ENCODE measurements at places on chromosomes 12 and 14.

- no peak for DNase-seq
These were observed 11.0 kb downstream of the SPRYD3 start for GRCh38 chr12:53067993-53068770.

GRCh38 chr12:23751641-23752040 lies 197.8 kb downstream of the SOX5 start:
- no peak for DNase-seq

GRCh38 chr14:81655423-81656314 lies 122.0 kb upstream of the SEL1L start:
- no peak for DNase-seq

- DNase-seq, result no peak
These were observed 66.3 kb upstream of the TCL1B start for GRCh38 chr14:95619785-95620417.

GRCh38 chr12:9509464-9510161 lies 98.1 kb downstream of the KLRB1 start:
- no peak for DNase-seq

DNA sequence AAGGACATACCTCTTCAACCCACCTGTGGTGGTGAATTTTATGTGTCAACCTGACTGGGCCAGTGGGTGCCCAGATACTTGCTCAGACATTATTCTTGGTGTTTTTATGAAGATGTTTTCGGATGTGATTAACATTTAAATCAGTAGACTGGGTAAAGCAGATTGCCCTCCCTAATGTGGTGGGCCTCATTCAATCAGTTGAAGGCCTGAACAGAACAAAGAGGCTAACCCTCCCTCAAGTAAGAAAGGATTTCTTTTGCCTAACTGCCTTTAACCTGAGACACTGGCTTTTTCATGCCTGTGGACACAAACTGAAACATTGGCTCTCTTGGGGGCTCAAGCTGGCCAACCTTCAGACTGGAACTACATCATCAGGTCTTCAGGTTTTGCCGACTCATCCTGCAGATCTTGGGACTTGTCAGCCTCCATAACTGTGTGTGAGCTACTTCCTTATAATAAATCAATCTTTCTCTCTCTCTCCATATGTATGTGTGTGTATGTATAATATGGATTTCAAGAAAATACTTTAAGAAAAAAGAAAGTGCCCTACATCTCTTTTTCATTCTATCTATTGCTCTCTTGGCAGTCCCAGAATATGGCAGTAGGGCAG lies 39.4 kb downstream of the RTN1 start:
- no peak for DNase-seq

DNA sequence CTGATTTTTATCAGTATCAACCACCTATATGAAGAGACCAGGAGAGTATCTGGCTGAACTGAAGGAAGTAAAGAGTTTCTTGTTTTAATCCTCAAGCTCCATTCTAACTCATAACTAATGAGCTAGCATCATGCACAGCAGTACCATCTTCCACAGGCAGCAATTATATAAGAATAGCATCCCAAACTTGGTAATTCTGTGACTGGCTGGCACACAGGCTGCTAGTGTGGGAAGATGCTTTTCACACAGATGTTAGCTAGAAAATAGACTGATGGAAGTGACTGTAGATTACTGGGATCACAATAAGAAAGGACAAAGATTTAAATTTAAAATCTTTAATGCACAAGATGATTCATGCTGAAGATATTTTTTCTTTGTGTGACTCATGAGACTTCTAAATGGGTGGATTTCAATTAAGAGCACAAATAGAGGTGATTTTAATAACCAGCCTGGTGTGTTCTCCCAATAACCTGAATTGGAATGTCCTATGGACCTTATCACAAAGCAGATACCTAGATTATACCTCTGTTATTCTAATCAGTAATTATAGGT lies 417.7 kb upstream of the ATXN7L3B start:
- DNase-seq, result no peak

DNA sequence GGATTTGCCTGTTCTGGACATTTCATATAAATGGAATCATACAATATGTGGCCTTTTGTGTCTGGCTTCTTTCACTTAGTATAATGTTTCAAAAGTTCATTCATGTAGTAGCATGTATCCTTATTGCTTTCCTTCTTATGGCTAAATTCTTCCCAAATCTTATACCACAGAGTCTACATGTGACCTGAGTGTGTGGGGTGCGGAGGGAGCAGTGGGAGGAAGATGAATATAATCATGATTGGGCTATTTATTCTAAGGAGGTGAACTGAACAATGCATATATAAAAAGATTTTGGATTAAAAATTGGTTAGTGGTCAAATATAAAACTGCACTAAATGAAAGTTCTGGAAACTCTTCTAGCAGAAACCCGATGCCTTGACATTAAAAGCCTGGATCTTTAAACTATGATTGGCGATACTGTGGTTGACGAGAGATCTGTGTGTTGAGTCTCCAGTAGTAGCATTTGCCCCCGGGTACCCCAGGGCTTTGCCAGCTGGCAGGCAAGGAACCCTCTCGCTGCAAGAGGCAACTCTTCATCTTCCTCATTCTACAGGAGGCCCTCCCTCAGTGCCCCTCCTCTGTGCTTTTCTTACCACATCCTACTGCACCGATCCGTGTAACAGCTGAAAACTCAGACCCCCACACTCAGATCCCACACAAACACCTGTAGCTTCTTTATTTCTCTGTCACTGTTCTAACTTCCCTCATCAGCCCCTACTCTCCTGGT lies 2.6 kb downstream of the CYP46A1 start:
- no peak for DNase-seq

DNA sequence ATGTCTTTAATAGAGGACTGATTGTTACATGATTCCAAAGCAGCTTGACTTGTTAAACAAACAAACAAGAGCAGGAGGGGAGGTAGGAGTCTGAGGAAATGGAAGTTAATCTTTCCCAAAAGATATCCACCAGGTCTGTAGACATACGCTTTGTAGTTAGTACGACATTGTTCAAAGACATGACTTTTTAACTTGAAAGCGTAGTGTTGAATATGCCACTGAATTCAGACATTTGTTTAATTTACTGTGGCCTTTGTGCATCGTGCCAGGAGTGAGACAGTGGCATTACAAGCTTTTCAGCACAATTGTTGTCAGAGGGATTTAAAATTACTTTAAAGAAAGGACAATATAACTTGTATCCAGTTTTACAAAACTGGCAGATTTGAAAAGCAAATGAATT lies 53.0 kb downstream of the SAV1 start:
- DNase-seq, result no peak

GRCh38 chr14:54490445-54491175 lies 1.8 kb upstream of the GMFB start:
- DNase-seq, result no peak

- no peak for DNase-seq
These were observed 374.9 kb downstream of the GXYLT1 start for GRCh38 chr12:41769810-41770209.

DNA sequence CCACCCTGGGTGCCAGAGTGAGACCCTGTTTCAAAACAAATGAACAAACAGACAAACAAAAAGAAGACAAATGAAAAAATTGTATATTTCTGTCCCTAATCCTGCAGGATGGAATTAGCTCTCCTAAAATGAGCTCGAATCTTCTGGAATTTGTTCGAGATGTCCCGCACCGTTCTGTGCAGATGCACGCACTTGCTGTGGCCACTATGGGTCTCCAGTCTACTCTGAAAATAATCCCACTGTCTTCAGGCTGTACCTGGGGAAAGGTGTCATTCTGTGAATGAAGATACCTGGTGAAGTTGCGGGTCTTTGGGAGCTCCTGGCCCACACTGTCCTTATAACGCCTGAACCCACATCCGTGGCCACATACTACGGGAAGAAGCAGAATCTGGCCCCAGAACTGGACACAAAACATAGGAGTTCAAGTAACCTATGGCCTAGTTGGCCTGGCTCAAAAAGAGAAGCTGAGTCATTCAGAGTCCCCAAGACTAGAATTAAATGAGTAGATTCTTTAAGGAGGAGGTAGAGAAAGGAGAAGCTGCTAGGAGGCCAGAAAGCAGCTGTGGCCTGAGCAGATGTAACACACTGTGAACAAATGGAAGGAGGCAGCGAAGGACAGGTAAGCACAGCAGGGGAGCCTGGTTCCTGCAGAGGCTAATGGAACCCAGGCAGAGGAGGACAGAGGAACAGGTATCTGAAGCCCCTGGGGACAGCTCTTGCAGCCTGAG lies 108.6 kb downstream of the FOXN3 start:
- DNase-seq, result no peak

DNA sequence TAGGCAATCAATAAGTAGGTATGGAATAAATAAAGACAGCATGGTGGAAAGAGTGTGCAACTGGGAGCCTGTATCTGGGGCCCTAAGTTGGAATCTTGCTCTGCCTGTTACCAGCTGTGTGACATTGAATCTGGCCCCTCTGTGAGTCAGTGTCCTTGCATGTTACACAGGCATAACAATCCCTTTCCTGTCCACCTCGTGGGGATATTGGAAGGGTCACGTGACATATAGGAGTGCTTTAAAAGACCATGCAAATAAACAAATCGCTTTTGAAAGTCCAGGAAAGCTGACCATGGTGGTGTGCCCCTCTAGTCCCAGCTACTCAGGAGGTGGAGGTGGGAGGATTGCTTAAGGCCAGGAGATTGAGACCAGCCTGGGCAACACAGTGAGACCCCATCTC lies 51.1 kb upstream of the VRK1 start:
- DNase-seq, result no peak

- no peak for DNase-seq
These were observed 77.6 kb downstream of the CHST11 start for GRCh38 chr12:104534162-104534856.

DNA sequence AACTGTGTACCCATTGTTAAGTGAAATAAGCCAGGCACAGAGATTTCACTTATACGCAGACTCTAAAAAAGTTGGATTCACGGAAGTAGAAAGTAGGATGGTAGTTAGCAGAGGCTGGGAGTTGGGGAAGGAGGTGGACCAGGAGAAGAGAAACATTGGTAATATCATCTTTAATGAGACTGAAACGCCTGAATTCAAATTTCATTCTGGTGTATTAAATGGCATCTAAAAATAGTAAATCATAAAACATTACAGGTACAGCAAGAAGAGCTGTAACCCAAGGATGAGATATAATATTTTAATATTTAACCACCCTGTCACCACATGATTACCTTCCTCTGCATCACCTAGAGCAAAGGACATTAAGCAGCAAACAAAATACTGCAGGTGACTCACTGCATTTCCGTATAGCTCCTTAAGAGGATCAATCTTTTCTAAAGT lies 99.4 kb downstream of the EPS8 start:
- no peak for DNase-seq

- DNase-seq, result peak; percentile 79
These were observed 2.8 kb upstream of the EML1 start for GRCh38 chr14:99790201-99790977.

Data from NCI-H1105 (cell line).